ENCODE measurements at places on chromosomes 11 and 22. TPM values are rescaled to one million over a fixed set of nuclear protein-coding genes. Genes with fewer than 3 reads are reported as not detected.

PKP3 gene
- total RNA-seq = 0.56 TPM

LYVE1 gene
- total RNA-seq = 4.6 TPM

SMTNL1 gene
- not detected for total RNA-seq

MOGAT2 gene
- not detected for total RNA-seq

APOBEC3B gene
- total RNA-seq = 2.0 TPM

OR56A1 gene
- not detected for total RNA-seq

OR4C5 gene
- total RNA-seq = not detected

EFCAB6 gene
- total RNA-seq = 1.6 TPM

MS4A14 gene
- total RNA-seq = not detected

FGF4 gene
- not detected for total RNA-seq

C1QTNF4 gene
- 0.17 TPM for total RNA-seq

MAPK8IP2 gene
- 0.07 TPM for total RNA-seq

GNAZ gene
- 3.1 TPM for total RNA-seq

KMT2A gene
- total RNA-seq = 55.1 TPM

C11orf91 gene
- total RNA-seq = 0.17 TPM

EHF gene
- 0.20 TPM for total RNA-seq

RASSF10 gene
- total RNA-seq = not detected

NLRP10 gene
- total RNA-seq = 6.7 TPM

MGAT3 gene
- total RNA-seq = 1.3 TPM

ACRV1 gene
- total RNA-seq = not detected

KCNQ1 gene
- total RNA-seq = not detected

TUBA8 gene
- 0.72 TPM for total RNA-seq

TMPRSS5 gene
- total RNA-seq = 0.07 TPM

PRODH gene
- total RNA-seq = under 0.01 TPM

MS4A13 gene
- not detected for total RNA-seq

F2 gene
- total RNA-seq = not detected

VPREB1 gene
- not detected for total RNA-seq

XKR3 gene
- not detected for total RNA-seq

LRRN4CL gene
- total RNA-seq = 4.9 TPM

KRTAP5-2 gene
- not detected for total RNA-seq

TMEM151A gene
- 2.2 TPM for total RNA-seq

BAIAP2L2 gene
- 0.39 TPM for total RNA-seq

KCNC1 gene
- not detected for total RNA-seq

OR51V1 gene
- not detected for total RNA-seq

TBC1D22A gene
- total RNA-seq = 16.9 TPM

DDI1 gene
- not detected for total RNA-seq

FAT3 gene
- 1.1 TPM for total RNA-seq

HBE1 gene
- not detected for total RNA-seq

JAML gene
- not detected for total RNA-seq

CTSW gene
- not detected for total RNA-seq

TSSK2 gene
- total RNA-seq = not detected

WNT7B gene
- not detected for total RNA-seq

IGLL1 gene
- total RNA-seq = not detected

TANGO2 gene
- total RNA-seq = 59.6 TPM

RAG2 gene
- total RNA-seq = not detected

HEPACAM gene
- total RNA-seq = not detected

C1QTNF5 gene
- 15.8 TPM for total RNA-seq

GGT5 gene
- total RNA-seq = 12.1 TPM

LMO1 gene
- total RNA-seq = not detected

MPEG1 gene
- total RNA-seq = not detected

ZP1 gene
- 0.98 TPM for total RNA-seq

THYN1 gene
- 45.5 TPM for total RNA-seq

TAF10 gene
- 58.8 TPM for total RNA-seq

FXYD6 gene
- 0.10 TPM for total RNA-seq

POU2AF2 gene
- total RNA-seq = not detected

TNNT3 gene
- total RNA-seq = 0.33 TPM

OR51E1 gene
- not detected for total RNA-seq

CPSF7 gene
- 25.6 TPM for total RNA-seq

TEAD1 gene
- total RNA-seq = 107 TPM

Measured in smooth muscle cell of the pulmonary artery (primary cell).